T-helper 2 cell (primary cell): ENCODE measurements at places on chromosomes 6 and 20.

DNA sequence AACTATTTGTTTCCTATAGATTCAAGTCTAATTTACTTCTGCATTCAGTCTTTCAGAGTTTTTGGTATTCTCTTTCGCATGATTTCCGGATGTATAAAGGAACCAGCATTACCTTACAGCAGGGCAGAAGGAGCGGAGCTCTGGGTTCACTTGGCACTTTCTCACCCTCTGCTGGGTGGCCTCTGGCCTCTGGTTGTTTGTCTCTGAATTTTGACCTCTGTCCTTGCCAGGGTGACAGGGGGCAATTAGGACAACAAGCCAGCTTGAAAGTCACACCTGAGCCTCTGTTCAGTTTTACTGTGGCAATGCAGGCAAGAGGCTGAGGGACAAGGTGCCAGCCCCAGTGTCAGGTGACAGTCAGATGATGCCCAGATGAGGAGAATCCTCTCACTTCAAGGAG is 69.4 kb upstream of the KIF25 start:
- DNase-seq: no peak

DNA sequence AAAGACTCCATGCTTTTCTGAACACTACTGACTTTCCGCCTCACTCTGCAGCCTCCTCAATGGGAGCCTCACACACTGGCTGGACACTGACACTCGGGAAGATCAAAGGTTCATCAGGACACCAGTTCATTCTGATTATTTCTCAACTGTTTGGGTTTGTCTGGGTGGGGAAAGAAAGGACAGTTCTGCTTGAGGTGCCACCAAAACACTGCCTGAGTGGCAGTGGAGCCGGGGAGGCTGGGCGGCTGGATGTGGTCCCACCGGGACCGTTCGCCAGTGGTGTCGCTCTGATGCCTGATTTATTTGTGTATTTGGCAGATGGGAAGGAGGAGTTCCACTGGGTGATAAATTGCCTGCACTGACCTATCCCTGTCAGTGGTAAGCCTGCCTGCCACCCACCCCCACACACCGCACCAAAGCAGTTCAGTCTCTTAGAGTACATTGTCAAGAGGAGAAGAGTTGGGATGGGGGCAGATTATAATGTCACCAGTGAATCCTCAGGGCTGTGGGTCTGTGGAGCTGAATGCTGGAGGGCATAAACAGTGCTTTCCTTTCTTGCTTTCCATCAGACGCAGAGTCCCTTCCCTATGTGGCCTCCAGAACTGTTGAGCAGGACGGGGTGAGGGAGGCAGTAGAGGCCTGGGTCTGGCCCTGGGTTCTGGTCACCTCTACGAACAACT is 49.8 kb downstream of the EDN1 start:
- DNase-seq: no peak

- DNase-seq: no peak
These were observed 56.7 kb downstream of the FILIP1 start for GRCh38 chr6:75436869-75437268.

DNA sequence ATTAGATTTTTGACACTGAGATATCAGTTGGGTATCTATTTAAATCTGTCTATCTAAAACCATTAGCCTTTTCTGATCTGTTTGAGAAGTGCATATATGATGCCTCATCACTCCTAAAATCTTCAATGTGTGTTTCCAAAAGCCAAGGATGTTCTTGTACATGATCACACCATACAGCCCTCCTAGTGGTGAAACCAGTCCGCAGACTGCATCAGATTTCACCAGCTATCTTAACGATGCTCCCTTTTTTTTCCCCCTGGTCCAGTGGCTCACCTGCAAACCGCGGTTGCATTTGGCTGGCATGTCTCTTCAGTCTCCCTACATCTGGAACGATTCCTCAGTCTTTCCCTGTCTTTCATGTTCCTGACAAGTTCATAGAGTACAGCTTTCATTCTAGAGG is 4.0 kb downstream of the KIZ start:
- no peak for DNase-seq

- DNase-seq: no peak
These were observed 76.3 kb downstream of the SLC22A23 start for GRCh38 chr6:3380344-3381232.

GRCh38 chr6:125528621-125529041 is 220.8 kb upstream of the HEY2 start:
- DNase-seq: no peak

DNA sequence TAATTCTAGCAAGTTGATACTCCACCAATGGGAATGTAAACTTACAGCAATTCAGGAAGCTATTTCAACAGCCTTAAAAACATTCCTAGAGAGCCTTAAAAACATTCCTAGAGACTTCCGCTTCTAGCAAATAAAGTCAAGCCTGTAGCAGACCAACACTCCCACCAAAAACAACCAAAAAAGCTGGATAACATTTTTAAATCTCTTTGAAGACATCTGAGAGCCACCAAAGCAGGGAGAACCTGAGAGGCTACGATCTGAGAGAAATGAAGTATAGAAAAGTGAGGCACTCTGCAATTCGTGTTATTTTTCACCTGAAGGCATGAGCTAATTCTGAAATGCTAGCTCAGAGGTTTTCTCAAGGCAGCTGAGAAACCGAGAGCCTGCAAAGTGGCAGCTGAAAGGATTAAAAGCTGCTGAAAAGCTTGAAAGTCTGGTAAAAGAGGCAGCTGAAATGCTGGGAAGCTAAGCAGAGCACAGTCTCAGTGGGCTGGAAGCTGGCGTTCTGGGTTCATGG is 20.9 kb downstream of the GPR63 start:
- DNase-seq: no peak

- DNase-seq: no peak
These were observed 89.4 kb downstream of the ECT2L start for GRCh38 chr6:138885156-138885819.

DNA sequence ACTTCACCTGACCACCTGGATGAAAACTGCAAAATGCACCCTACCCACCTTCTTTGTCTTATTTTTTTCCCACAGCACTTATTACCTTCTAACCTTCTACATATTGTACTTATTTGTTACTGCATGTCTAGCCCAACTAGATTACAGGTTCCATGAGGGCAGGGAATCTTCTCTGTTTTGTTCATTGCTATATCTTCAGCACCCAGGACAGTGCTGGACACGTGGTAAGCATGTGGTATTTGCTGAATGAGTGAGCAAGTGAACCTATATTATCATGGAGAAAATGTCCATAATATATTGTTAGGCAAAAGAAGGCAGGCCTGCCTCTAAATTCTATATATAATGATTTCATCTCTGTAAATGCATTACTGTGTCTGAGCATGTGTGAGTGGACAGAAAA is 107.0 kb downstream of the TRERF1 start:
- DNase-seq: no peak

DNA sequence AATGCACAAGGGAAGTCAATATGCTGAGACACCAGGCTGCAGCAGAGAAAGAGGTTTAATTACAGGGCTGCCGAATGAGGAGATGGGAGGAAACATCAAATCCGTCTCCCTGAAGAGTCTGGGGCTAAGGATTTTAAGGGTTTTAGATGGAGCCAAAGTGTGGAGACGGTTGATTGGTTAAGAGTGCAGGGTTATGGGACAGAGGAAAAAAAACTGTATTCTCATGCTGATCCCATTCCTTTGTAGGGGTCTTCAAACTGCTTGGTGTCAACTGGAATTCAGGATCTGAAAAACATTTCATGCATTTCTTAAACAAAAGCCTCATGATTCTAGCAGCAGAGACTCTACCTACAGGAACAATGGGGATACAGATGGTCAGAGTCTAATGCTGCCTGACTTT is 96.1 kb upstream of the SYNDIG1 start:
- DNase-seq: no peak

- DNase-seq: no peak
These were observed at the start of gene TCF15 for GRCh38 chr20:610130-611046. TSS of gene TCF15 (minus strand) at chr20:610309. CDS start at chr20:610237, 72 bp downstream.

- DNase-seq: no peak
These were observed 36.8 kb upstream of the ZBP1 start for GRCh38 chr20:57656821-57657534.

- DNase-seq: no peak
These were observed 931.1 kb downstream of the C6orf118 start for GRCh38 chr6:164378330-164378729.

- DNase-seq: no peak
These were observed 9.1 kb downstream of the PI16 start for GRCh38 chr6:36963451-36964290.

DNA sequence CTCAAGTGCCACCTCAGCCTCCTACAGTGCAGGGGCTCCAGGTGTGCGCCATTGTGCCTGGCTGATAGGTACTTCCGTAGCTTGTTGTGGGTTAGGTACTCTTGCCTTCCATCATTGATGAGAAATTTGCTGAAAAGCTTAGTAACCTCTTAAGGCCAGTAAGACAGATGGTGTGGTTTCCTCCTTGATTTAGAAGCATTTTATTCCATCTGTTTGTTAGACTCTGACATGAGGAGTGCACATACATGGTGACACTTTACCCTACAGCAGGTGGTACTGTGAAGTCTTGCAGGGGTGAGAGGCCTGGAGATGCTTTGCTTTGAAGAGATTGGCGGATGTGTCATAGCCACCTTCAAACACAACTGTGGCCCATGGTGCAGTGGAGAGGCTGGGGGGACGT is 14.8 kb upstream of the MTG2 start:
- no peak for DNase-seq

- DNase-seq: no peak
These were observed 292.6 kb upstream of the PREP start for GRCh38 chr6:105695461-105695860.

DNA sequence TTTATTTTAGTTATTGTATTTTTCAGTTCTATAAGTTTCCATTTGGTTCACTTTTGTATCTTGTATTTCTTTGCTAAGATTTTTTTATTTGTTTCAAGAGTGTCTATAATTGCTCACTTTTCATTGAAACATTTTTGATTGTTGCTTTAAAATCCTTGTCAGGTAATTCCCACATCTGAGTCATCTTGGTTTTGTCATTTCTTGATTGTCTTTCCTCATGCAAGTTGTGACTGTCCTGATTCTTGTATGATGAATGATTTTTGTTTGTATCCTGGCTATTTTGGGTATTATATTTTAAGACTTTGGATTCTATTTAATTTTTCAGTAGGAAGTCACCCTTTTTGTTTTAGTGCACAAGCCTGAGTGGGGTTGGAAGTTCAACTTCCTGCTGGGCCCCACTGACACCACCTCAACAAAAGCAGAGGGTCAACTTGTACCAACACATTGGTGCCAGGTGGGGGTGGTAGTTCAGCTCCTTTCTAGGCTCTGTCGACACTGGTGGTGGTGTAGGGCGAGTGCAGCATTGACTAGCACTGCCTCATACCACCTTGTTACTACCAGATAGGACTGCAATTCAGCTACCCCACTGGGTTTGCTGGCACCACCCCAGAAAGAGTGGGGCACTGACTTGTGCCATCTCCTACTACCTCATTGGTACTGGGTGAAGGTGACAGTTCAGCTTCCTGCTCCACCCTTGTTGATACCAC is 8.8 kb downstream of the RSPH3 start:
- no peak for DNase-seq

DNA sequence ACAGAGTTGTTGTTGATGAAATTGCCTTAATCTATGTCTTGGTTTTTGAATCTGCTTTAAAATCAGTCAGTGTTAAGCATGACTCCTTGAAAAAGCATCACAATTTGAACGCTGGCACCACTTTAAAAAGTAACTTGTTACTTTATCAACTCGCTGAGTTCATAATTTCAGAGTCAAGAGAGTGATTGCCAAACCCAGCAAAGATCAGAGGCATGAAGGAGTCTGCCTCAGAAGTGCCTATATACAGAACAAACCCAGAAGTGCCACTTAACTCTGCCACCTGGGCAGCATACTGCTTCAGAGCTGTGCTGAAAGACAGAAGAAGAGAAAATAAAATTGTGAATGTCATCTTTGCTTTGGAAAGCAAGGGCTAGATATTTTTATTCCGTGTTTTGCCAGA is 73.6 kb upstream of the HCRTR2 start:
- no peak for DNase-seq

DNA sequence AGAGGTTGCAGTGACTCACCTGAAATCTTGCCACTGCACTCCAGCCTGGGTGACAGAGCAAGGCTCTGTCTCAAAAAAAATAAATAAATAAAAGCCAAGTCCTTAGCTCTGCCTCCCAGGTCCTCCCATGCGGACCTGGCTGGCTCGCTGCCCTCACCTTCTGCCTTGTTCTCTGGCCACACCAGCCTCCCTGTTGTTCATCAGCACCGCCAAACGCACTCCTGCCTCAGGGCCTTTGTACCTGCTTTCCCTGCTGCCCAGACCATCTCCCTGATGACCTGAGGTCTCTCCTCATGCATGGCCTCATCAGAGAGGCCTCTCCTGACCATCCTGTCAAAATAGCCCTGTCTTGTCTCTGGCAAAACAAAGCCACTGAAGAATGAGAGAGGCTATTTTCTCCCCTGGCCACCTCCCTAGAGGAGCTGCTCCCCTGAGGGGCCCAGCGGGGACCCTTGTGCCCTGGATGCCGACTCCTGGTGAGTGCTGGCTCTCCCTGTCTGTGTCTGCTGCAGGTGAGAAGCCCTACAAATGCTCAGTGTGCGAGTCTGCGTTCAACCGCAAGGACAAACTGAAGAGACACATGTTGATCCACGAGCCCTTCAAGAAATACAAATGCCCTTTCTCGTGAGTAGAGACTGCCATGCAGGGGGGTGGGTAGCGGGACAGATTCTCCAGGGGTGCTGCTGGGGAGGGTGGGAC is 22.6 kb upstream of the CHMP4B start:
- no peak for DNase-seq

- DNase-seq: no peak
These were observed 215.7 kb upstream of the CST7 start for GRCh38 chr20:24733416-24733815.

DNA sequence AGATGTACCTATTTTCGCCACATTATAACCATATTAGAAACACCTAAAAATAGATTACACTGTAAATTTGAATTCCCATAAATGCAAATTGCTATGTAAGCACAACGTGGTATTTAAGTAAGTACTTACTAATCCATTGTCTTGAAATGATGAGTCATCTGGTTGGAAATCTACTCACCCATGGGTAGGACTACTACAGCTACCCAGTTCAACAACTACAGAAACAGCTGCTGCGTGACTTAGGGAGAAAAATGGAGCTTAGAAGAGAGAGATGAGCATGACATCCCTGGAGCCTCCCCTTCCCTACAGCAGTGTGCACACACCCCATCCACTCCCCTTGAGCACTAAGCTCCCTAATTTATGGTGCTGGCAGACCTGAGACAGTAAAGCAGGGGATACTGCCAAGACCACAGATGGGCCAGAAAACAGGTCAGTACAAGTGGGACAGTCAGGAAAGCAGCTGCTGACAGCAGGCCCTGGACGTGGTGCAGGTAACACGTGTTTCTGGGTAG is 26.9 kb downstream of the RRAGD start:
- no peak for DNase-seq
